ENCODE measurements at places on chromosomes 5 and 9.

DNA sequence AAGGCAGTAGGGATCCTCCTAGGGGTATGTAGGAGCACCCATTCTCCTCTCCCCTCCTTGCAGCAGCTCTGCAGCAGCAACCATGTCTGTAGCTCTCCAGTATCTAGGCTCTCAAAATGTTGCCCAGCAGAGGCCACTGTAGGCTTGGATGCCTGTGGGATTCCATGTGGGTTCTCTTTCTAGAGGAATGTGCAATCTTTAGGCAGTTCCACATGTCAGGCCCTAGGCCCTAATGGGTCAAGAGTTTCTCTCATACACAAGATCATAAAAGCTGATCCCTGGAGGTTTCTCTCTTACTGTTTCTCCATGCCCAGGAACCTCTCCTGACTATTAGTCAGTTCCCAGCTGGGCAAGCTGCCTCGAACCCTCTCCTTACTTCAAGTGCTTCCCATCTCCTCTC is 215.8 kb downstream of the FRMD3 start:
- DNase-seq: no peak

DNA sequence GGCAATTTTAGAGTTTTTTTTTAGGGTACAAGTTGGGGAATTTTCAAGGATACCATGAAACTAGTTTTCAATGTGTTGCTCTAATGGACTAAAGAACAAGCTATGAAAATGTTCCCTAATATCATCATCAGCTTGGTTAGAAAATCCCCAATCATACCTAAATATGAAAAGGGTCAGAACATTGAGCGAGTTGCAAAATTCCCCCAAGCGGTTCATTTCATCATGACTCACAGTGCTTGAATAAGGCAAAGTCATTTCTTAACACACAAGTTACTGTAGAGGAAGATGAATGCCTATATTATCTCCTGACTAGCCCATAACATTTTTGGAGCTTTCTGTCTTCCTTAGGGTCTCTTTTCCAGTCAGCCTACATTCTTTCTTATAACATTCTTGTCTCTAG is 62.7 kb downstream of the ST8SIA4 start:
- no peak for DNase-seq

DNA sequence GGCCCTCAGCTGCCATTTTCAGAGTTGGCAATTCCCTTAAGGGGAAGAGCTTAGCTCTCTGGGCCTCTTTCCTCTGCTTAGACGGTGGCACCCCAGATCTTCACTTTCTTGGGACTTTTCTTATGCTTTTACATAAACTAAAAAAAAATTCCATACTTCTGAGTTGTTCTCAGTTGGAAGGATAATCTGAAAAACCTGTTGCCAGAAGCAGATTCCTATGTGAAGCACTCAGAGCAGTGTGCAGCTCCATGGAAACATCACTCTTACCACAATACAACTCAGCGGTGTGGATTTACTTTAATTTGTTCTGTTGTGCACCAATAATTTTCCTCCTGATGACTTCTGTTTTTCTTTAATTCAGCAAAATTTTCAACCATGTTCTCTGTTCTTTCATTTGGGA is 44.1 kb upstream of the MROH2B start:
- DNase-seq: no peak

- DNase-seq: no peak
Observed at GRCh38 chr9:133773889-133774655, 35.9 kb upstream of the SARDH start.

DNA sequence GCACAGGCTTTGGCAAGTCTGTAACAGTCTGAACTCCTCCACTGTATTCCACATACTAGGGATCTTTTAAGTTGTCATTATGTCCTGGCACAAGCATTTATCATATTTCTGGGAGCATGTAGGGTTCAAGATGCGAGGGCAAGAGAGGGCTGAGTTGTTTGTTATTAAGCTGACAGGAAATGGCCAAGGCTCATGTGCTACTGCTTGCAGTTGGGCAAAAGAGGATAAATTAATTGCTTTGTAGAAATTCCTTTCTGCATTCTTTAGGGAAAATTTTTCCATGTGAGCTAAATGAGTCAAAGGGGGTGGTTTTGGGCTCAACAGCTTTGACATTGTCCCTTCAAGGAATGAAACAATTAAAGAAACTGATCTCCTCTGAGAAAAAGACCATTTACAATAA is 35.4 kb downstream of the DOCK8 start:
- no peak for DNase-seq

- DNase-seq: no peak
Observed at GRCh38 chr9:108191065-108191464, 664.7 kb downstream of the ACTL7B start.

DNA sequence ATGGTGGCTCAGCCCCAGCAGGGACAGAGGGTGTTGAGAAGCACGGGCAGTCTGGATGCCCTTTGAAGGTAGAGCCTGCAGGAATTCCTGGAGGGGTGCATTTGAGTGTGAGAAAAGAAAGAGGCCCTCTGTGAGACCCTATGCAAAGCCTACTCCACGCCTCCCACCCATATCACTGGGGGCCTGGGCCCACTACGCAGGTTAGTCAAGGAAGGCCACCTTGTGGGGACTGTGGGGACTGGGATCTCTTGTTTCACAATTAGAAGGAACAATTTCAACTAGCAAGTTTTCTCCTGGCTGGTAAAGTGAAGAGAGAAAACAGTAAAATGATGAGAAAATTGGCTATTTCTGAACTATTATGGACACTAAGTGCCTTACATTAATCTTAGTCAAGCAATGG is 486.2 kb upstream of the DAP start:
- DNase-seq: no peak

- DNase-seq: no peak
Observed at GRCh38 chr5:51188001-51188591, 195.2 kb upstream of the ISL1 start.

All from heart right ventricle (tissue), 16 donors.